ENCODE measurements at places on chromosomes 1 and 21. TPM values are rescaled to one million over a fixed set of nuclear protein-coding genes. Genes with fewer than 3 reads are reported as not detected.

IL19 gene
- total RNA-seq = 0.57 TPM

- DNase-seq = no peak
Observed at GRCh38 chr1:54584575-54584974, 36.5 kb downstream of the ACOT11 start.

DNA sequence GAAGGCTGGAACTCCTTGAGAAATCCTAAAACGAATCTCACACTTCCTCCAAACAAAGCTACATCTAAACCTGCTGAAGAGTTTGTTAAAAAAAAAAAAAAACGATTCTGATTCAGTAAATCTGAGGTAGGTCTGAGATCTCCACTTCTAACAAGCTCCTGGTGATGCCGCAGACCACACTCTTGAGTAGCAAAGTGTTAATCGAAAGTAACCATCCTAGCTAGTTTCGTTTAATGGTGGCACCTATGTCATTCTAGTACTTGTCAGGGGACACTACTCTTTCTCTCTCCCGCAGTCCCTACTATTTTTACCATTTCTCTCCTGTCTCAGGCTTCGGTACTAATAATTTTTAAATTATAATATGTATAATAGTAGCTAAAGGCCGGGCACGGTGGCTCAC, 2.1 kb downstream of the CLCC1 start:
- no peak for DNase-seq

- no peak for DNase-seq
Observed at GRCh38 chr1:180041582-180041981, 87.0 kb downstream of the CEP350 start.

- no peak for DNase-seq
Observed at GRCh38 chr1:3430406-3430805, 24.1 kb upstream of the ARHGEF16 start.
